ENCODE measurements at places on chromosomes 12 and 14.

GRCh38 chr14:93834699-93835371 lies 46.5 kb upstream of the PRIMA1 start:
- no peak for DNase-seq

DNA sequence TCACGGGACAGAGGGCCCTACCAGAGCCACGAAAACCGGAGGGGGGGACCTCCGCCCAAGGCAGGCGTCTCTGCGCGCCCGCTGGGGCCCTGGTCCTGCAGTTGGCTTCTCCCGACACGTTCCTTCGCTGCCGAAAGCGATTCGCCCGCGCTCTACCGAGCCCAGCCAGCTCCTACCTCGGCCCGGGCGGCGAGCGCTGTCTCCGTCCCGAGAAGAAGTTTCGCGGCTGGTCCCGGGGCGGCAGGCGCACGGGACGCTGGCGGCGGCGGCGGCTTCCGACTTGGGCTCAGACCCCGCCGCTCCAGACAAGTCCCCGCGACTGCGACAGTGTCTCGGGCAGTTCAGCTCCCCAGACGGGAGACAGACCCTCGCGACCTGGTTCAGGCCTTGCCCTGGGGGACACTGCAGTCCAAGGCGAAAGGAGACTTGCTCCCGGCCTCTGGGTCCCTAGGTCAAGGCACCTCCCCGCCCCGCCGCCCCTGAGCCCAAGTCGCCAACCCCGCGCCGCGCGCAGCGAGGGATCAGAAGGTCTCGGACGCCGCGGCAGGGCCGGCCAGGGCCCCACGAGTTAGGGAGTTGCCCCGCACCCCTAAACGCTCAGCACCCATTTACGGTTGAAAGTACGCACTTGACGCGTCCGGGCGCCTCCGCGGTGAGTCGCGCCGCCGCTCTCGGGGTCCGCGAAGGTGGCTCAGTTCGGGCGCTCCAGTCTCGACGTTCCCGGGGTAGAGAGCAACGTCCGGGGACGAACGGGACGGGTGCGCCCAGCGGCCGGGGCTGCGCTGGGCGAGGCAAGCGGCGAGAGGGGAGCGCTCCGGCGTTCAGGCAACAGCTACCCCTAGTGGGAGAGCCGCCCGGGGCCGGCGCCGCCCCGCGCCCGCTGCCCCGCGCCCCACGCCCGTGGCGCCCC lies 1.4 kb upstream of the DIO3 start:
- DNase-seq: no peak

GRCh38 chr14:91397965-91398591 lies 19.5 kb downstream of the CCDC88C start:
- DNase-seq: no peak

DNA sequence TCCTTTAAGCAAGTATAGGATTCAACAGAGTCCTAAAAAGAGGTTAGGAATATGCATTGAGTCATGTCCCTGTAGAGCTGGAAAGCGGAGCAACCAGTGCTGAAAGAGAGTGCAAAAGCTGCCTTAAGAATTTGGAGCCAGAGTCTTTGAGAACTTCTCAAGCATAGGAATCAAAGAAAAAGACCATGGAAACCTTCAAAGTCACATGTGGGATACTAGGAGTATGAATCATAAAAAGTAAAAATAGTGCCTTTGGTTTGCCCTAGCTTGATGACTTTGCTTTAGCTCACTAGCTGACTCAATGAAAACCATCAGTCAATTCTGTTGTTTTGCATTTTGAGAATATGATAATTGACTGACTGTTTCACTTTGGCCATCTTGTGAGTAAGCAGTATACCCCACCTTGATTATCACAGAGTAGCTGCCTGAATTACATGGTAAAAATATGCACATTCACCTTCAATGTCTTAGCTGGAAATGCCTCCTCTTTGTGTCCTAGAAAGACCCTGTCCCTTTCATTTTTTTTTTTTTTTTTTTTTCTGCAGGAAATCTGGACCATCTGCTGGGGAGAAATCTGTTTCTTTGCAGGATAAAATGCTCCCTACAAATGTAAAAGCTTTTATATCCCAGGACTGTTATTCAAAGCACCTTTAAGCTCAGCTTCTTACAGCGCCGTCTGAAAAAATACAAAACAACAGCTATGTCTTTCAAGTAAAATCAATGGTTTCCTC lies 248.6 kb upstream of the KRR1 start:
- DNase-seq: no peak

DNA sequence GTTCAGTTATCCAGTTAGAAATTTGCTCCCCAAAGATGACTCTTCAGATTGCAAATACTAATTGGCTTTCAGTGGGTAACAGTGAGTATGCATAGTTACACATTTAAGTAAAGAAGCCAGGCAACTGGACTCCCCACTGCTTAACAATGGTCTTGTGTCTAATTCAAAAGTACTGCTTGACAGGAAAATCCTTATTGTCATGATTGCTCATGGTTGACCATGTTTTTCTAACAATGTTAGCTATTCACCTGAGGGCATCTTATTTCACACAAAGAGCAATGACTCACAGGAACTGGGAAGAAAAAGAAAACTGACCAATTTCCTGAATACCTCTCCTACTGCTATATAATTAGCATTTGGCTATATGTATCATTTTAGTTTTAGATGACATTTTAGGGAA lies 33.7 kb upstream of the ALG10B start:
- no peak for DNase-seq

All from stimulated activated CD4-positive, alpha-beta T cell treated with anti-CD3 and anti-CD28 coated beads, TNF-alpha, amount 100 ng/mL, for 4 hours (primary cell).